ENCODE measurements at places on chromosomes 4 and X.

DNA sequence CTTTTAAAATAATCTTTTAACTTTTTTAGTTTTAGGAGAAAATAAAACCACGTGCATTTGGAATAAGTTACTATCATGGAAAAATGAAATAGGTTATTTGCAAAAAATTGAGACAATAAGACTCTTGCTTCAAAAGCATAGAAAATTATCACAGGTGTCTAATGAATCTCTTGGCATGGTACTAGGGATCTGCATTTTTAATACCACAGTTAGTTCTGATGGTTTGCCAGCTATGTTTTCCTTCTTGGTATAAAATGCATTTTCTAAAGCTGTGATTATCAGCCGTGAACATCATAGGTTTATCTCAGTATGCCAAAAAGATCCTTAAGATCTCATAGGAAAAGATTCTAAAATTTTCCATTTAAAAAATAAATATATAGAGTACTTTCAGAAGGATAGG, 83.9 kb downstream of the RASL11B start:
- no peak for DNase-seq

- DNase-seq: no peak
Measured at GRCh38 chrX:136097871-136098805, 49.2 kb upstream of the FHL1 start.

- DNase-seq: no peak
Measured at GRCh38 chrX:29535212-29536162, 679.9 kb upstream of the MAGEB2 start.

DNA sequence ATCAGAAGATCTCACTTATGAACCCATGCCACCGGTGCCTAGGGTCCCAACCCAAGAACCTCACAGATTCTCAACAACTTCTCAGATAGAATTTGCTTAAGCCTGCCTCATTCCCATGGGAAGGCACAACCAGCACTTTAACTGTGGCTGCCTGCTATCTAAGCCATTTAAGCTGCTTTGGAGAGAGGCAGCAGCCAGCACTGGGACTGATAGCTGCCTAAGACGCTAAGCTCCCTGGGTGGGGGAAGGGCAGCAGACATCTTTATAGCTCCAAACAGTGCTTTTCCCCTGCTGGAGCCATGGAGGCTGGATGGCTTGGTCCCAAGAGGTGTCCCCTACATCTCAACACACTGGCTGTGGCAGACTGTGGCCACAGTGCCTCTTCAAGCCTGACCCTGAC, 1268.6 kb downstream of the FAM133A start:
- DNase-seq: no peak

GRCh38 chrX:129239371-129239770, 283.9 kb downstream of the SMARCA1 start:
- DNase-seq: no peak

GRCh38 chrX:140343226-140343868, 161.5 kb downstream of the SOX3 start:
- no peak for DNase-seq

- no peak for DNase-seq
Measured at GRCh38 chr4:108466936-108467902, 153.2 kb upstream of the RPL34 start.

- no peak for DNase-seq
Measured at GRCh38 chrX:36462142-36462541, 542.6 kb downstream of the CFAP47 start.
